Activated gamma-delta T cell treated with anti-CD3 and anti-CD28 coated beads, Interleukin-2, amount 50 U/mL, for 16 hours (primary cell): ENCODE measurements at places on chromosomes 13 and 19.

DNA sequence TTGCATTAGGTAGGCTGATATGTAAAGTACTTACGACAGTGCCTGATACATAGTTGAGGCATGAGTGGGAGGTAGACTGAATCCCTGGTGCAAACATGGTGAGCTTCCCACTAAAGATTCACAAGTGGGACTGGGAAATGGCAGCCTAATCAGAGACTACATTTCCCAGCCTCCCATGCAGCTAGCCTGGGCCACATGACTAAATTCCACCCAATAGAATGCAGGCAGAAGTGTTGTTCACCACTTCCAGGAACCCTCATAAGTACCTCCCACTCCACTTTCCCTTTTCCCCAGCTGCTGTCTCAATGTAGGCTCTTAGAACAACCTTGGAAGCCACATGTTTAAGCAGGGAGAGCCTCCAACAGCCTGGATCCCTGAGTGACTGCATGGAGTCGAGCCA is 104.9 kb downstream of the CACNA1A start:
- no peak for DNase-seq

DNA sequence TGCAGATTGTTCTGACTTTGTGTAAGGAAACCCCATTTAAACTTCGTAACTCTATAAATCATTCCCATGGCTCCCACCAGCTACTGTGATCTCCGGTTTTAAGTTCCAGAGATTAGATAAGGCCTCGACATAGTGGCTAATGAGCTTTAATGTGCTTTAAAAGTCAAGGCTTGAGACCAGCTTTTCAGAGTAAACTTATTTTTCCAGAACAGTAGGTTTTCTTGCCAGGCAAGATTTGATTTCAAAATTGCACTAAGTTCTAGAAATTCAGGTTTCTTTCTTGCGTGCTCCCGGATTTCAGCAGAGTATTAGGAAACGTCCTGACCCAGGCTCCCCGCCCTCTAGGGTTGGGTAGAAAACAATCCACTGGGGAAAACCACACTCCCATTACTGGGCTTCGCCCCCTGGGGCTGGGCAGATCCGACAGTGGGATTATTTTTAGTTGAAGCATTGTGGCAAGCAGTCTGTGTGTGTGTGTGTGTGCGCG is 43.3 kb downstream of the CRYL1 start:
- DNase-seq: no peak

DNA sequence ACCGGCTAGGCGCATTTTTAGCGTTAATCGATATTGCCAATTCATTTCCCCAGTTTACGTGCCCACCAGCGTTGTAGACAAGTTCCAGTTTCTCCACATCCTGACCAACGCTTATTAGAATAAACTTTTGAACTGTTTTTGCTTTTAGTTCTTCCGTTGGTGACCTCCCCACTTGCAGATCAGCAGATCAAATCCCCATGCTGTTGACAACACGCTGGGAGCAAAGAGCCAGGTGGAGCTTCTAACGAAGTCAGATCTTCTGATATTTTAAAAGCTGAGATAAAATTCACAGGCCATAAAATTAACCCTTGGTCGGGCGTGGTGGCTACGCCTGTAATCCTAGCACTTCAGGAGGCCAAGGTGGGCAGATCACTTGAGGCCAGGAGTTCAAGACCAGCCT is 21.2 kb downstream of the RCN3 start:
- no peak for DNase-seq

- no peak for DNase-seq
Observed at GRCh38 chr13:99363949-99364348, 56.8 kb upstream of the GPR183 start.

DNA sequence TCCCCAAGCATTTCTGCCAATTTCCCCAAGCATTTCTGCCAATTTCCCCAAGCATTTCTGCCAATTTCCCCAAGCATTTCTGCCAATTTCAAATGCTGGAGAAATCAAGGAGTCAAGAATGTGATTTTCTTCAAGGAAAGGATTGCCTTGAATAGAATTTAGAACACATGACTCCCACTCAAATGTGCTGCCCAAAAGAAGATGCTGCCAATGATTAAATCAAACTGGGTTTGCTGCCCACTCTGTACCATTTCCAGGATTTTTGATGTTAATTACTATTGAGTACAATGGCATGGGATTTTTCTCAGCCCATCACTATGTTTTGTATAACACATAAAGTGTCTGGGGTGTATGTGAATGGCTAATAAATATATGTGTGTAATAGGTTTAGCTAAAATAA is 21.9 kb upstream of the ENOX1 start:
- DNase-seq: no peak

DNA sequence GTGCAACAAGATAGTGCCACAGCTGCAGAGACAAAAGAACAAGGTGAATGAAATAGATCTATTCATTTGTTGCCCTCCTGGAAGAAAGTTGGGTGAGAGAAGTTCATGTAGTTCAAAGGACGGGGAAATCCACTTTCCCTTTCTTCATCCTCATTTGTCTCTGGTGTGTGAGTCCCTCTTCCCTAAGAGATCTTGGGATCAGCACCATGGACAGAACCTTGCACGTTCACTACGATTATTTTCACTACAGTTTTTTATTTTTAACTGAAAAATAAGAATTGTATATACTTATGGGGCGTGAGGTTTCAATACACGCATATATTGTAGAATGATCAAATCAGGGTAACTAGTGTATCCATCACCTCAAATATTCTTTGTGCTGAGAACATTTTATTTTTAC is 29.2 kb downstream of the NLRP5 start:
- DNase-seq: no peak
